CD4-positive, alpha-beta memory T cell (primary cell): ENCODE measurements at places on chromosomes 1 and 21.

GRCh38 chr1:114075105-114075504, 78.6 kb downstream of the SYT6 start:
- DNase-seq: no peak

DNA sequence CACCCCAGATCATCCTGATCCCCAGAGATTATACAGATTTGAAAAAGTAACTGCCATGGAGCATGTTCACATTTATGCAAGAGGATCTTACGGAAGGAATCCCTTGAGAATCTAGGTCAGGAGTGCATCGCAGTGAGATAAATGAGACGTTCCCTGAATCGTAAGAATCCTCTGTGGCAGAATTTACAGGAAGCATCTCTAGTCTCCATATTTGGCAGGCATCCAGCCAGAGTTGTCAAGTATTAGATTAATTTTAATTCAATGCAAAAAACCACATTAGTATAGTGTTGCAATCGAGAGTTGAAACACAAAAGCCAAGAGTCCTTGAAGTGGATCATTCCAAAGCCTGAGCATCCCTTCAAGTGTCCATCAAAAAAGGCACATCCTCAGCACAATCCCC, 100.8 kb downstream of the RRAGC start:
- no peak for DNase-seq

GRCh38 chr21:44618909-44619308, 7.0 kb downstream of the KRTAP10-8 start:
- DNase-seq: peak; percentile 78

DNA sequence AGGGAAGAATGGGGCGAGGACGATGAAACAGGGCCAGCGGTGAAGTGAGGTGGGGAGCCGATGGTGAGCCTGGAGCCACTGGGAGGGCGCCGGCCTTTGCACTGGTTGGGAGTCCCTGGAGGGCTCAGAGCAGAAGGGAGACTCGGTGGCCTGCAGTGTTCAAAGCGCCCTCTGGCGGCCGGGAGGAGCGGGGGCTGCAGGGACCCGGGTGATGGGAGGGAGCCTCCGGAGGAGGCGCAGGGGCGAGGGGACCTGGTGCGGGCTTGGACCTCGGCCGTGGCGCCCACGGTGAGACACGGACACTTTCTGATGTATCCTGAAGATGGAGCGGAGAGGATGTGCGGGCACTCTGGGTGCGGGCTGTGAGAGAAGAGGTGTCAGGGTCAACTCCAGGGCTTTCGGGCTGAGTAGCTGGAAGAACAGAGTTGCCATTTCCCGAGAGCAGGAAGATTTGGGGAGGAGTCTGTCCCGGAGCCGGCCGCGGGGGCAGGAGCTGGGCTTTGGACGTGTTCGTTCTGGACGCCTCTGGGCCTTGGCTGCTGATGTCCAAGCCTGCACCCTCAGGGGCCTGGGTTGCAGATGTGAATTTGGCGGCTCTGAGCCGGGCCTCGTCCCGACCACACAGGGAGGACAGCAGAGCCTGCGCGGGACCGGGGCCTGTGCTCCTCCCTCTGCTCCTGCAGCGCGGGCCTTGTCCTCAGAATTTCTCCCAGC, 29.7 kb downstream of the HEYL start:
- peak; percentile 74 for DNase-seq

DNA sequence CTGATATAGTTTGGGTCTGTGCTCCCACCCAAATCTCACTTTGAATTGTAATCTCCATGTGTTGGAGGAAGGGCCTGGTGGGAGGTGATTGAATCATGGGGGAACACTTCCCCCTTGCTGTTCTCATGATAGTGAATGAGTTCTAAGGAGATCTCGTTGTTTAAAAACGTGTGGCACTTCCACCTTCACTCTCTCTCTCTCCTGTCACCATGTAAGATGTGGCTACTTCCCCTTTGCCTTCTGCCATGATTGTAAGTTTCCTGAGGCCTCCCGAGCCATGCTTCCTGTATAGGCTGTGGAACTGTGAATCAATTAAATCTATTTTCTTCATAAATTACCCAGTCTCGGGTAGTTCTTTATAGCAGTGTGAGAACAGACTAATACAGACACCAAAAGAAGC, 40.4 kb downstream of the FRRS1 start:
- no peak for DNase-seq

DNA sequence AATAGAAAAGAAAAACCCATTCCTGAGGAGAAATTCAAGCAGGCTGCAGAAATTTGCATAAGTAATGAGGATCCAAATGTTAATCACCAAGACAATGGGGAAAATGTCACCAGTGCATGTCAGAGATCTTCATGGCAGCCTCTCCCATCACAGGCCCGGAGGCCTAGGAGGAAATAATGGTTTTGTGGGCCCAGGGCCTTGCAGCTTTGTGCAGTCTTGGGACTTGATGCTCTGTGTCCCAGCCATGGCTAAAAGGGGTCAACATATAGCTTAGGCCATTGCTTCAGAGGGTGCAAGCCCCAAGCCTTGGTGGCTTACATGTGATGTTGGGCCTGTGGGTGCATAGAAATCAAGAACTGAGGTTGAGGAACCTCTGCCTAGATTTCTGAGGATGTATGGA, 22.7 kb downstream of the RAB3GAP2 start:
- DNase-seq: no peak

GRCh38 chr1:7989762-7990428, 28.4 kb downstream of the PARK7 start:
- DNase-seq: no peak

DNA sequence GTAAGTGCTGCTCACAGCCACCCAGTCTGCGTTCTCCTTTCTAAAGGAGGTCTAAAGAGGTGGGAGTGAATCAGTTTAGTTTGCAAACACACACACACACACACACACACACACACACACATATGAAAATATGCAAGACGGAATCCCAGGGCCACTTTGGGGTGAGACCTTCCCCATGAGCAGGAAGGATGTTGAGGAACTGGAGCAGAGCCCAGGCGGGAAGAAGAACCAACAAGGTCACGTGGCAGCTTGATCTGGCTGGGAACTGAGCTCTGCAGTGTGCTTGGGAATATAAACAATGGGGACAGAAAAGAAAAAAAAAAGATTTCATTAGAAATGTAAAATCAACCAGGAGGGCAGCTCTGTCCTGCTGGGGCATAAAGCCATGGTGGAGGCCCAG, 32.6 kb downstream of the OR2G3 start:
- no peak for DNase-seq

DNA sequence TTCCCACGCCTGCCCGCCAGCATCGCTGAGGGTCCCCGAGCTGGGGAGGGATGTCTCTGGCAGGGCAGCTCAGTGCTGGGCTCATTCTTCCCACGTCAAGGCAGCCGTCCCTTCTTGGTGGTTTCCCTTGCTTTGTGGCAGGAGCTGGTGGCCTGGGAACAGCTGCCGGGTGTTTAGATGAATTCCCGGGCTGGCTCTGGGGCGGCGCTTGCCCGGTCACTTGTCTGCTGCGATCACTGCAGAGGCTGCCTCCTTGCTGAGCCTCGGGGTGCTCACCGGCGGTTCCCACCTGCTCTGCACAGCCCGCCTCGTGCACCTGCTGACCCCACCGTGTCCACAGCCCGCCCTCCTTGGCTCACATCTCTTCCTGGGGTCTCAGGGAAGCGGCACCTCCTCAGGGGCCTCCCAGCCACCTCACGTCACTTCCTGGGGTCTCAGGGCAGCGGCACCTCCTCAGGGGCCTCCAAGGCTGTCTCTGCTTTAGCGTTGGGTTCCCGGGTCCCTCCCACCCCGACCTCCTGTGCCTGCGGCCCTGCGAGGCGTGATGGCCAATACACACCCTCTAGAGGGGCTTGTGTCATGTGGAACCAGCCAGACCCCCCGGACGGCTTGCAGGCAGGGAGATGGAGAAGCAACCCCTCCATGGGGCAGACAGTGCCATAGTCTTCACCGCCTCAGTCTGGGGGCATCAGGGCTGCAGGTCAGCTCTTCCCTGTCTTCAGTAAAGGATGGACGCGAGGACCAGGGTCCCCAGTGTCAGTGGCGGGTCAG, 13.5 kb downstream of the COL18A1 start:
- DNase-seq: no peak

DNA sequence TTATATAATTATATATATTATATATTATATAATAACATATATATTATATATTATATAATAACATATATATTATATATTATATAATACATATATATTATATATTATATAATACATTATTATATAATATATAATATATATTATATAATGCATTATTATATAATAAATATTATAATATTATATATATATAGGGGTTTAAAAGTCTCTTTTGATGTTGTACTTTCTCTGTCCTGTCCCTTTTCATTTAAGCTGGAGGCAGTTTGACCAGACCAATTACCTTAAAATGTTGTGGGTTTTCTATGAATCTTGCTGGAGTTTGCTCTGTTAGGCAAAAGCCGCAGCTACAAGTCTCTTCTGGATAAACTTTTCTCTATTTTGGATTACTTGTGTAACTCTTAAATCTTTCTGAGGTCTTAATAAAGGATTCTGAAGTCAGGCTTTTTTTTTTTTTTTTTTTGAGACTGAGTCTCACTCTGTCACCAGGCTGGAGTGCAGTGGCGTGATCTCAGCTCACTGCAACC, 22.2 kb upstream of the KIF1B start:
- DNase-seq: no peak

- peak; percentile 10 for DNase-seq
Observed at GRCh38 chr1:18100491-18101063, 7.0 kb upstream of the IGSF21 start.

- DNase-seq: no peak
Observed at GRCh38 chr1:5944154-5944842, 47.9 kb downstream of the NPHP4 start.

DNA sequence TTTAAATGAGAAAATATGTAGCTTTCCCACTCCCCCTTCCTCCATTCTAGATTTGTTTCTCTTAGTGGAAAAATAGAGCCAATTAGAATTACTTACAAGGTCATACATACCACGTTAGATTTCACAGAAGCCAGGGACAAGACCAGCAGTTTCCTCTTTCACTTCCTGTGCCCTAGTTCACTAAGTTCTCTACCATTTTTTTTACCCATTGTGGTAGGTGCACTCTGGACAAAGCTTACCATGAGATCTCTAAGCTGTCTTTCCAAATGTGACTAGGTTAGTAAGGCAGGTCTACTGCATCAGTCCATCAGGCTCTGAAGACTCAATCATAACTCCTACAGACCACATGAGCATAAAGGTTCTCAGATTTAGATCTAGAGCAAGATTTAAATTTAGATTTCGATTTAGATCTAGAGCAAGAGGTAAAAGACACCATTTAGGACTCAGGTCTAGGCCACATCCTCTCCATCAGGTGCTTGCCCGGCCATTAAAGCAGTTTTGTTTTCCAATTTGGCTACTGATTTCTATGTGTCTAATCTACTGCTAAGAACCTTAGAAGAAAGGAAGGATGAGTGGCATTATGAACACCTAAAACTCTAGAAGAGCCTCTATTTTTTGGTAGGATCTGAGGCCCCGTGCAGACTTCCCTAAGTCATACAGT, 235.3 kb downstream of the FAF1 start:
- DNase-seq: no peak

- no peak for DNase-seq
Observed at GRCh38 chr1:99176753-99177152, 87.5 kb upstream of the PLPPR4 start.

GRCh38 chr1:238254935-238255334, 364.2 kb upstream of the ZP4 start:
- DNase-seq: no peak

DNA sequence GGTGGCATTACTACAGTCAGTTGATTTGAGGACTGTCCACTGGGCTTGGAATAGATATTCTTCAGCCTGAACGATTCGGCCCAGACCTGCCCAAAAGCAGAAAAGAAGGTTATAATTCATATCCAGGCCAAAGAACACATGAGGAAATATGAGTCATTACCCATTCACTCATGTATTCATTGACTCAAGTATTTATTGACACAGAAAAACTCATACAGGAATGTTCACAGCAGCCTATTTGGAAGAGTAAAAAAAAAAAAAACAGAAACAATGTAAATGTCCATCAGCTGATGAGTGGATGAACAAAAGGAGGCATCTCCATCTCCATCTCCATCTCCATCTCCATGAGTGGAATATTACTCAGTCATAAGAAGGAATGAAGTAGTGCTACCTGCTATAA, 15.9 kb downstream of the ZMYND12 start:
- no peak for DNase-seq

GRCh38 chr1:151773702-151774101, 10.4 kb upstream of the MRPL9 start:
- DNase-seq: no peak

DNA sequence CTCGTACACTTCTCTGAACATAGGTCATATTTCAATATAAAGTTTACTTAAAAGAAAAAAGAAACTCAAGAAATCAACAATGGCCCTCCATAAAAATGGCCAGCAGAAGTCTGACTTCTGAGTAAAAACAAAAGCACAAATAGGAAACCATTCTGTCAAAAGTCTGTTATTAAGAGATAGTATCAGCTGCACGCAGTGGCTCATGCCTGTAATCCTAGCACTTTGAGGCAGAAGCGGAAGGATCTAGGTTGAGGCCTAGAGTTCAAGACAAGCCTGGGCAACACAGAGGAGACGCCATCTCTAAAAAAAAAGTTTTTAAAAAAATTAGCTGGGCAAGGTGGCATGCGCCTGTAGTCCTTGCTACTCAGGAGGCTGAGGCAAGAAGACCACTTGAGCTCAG, 67.3 kb downstream of the PUM1 start:
- DNase-seq: no peak

DNA sequence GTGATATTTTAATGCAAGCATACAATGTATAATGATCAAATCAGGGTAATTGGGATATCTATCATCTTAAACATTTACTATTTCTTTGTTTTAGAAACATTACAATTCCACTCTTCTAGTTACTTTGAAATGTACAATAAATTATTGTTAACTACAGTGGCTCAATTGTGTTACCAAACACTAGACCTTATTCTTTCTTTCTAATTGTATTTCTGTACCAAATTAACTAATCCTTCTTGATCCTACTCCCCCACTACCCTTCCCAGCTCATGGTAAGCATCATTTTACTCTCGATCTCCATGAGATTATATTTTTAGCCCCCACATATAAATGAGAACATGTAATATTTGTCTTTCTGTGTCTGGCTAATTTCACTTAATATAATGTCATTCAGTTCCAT, 95.0 kb upstream of the MROH9 start:
- no peak for DNase-seq

DNA sequence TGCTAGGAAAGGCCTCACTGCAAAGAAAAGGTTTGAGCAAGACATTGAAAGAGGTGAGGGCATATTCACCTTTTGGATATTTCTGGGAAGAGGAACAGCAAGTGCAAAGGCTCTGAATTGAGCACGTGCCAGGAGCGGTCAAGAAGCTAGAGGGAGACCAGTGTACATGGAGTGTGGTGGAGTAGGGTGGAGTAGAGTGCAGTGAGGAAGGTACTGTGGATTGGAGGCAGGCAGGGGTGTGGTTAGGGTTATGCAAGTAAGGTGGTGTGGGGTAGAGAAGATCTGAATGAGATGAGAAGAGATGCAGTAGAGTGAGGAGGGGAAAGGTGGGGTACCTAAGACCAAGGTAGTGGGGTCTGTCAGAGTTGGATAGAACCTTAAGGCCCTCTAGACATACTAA, 119.6 kb downstream of the OMA1 start:
- no peak for DNase-seq

GRCh38 chr1:175331891-175332290, 139.3 kb upstream of the KIAA0040 start:
- DNase-seq: no peak

GRCh38 chr1:25148673-25149300, 83.5 kb downstream of the SYF2 start:
- DNase-seq: peak; percentile 23
